Stimulated activated CD8-positive, alpha-beta memory T cell treated with anti-CD3 and anti-CD28 coated beads, Interleukin-2, amount 100 ng/mL, for 1 hour (primary cell): ENCODE measurements at places on chromosomes 6 and 20.

DNA sequence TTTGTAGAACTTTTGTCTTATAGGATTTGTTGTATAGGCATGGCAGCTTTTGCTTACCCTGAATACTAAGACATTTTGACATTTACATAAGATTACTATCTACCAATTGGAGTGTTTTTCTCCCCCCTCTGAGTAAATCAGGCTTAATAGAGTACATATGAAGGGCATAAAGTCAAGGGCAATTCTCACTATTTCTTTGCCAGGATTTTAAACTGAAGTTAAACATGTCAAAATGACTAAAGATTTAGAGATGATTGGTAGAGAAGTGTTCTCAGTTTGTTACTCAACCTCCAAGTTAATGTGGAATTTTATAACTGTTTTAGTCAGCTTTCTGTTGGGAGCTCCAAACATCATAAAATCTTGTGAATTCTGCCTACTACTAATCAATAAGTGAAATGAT, 157.8 kb downstream of the CDKAL1 start:
- no peak for DNase-seq

- DNase-seq: no peak
These were observed 187.5 kb downstream of the BACH2 start for GRCh38 chr6:90109141-90109540.

DNA sequence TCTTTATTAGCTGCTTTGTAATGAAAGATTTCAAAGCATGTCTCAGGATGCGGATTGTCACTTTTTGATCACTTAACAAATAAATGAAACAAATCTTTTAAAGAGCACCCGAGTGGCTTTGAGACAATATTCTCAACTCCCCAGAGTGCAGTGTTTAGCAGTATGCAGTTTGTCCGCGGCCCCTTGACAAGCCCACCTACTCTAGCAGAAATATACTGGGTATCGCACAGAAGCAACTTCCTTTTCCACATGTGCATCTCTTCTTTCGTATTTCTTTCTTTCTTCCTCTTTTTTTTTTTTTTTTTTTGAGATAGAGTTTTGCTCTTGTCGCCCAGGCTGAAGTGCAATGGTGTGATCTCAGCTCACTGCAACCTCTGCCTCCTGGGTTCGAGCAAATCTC, 84.5 kb upstream of the FAM184A start:
- DNase-seq: no peak

- DNase-seq: no peak
These were observed 133.5 kb downstream of the CDK19 start for GRCh38 chr6:110681543-110682459.
